ENCODE measurements at places on chromosomes 3 and 15. TPM values are rescaled to one million over a fixed set of nuclear protein-coding genes. Genes with fewer than 3 reads are reported as not detected.

Gene ZDHHC23
- 2.3 TPM for total RNA-seq

Gene ALDH1L1
- 2.9 TPM for total RNA-seq

Gene TTLL13
- total RNA-seq, result not detected

Gene MST1R
- total RNA-seq, result 19.9 TPM

Gene PAK6
- 39.2 TPM for total RNA-seq

Gene TLR9
- 0.07 TPM for total RNA-seq

Gene ETV5
- 14.2 TPM for total RNA-seq

Gene TMCO5A
- total RNA-seq, result not detected

Gene TRPM1
- total RNA-seq, result 0.07 TPM

Gene TMC3
- total RNA-seq, result not detected

All from airway epithelial cell (primary cell).